ENCODE measurements at places on chromosomes 5 and 9. TPM values are rescaled to one million over a fixed set of nuclear protein-coding genes. Genes with fewer than 3 reads are reported as not detected.

Gene RPP25L
- 45.1 TPM for total RNA-seq

Gene EGFLAM
- 0.18 TPM for total RNA-seq

Gene TRIM14
- 14.7 TPM for total RNA-seq

Gene PCDHA10
- total RNA-seq = 0.06 TPM
